ENCODE measurements at places on chromosomes 3 and 15.

DNA sequence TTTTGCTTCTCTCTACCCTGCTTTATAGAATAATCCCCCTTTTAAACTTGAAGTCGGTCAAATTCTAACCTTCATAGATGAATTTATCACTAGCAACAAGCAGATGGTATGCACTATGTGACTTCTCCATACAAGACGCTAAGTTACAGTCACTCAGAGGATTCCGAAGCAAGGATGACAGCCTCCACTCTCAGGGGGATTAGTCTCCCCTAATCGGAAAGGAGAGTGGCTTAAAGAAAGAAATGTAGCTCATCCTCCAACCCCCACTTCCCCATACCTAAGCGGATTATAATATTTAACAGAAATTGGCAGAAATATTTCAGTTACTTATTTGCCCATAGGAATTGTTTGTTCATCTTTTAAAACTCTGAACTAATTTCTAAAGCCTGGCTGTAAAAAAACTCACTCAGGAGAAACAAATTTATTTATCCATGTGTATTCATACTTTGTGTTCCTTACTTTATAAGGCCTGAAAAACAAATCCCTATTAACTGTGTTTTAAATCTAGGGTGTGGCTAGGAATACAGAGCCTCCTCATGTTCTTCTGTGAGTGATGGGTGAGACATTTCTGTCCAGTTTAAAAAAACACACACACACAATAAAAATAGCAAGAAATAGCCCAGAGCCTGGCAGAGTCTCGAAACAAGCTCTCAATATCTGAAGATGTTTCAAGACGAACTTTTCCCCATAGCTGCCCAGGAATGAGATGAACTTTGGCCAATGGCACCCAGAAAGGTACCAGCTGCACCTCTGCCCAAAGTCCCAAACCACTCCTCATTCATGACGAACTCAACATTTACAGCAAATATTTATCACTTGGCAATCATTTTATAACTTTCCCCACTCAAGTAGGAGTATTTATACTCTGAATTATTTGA, 18.7 kb downstream of the SIAH2 start:
- DNase-seq = no peak

- no peak for DNase-seq
Measured at GRCh38 chr3:45787551-45787950, 8.8 kb downstream of the SLC6A20 start.

GRCh38 chr15:80041494-80042253, 17.8 kb upstream of the ZFAND6 start:
- DNase-seq = no peak

- DNase-seq = no peak
Measured at GRCh38 chr3:32076566-32076965, 29.9 kb upstream of the GPD1L start.

DNA sequence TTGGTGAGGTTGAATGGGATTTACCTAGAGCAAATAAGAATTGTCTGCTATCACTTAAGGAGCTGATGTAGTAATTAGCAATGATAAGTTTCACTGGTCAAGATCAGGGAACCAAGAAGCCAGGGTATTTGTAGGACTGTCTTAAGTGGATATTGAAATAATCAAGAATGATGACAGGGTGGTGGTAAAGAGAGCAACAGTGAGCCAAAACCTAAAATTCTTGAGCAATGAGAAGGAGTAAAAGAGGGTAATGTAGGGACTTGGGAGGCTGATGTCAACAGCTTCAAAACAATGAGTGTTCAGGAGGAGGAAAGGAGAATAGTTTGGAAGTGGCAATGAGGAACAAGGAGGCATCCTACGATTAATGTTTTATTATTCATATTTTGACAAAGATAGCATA, 31.5 kb upstream of the SLC2A2 start:
- no peak for DNase-seq

- DNase-seq = no peak
Measured at GRCh38 chr3:45381168-45381852, 7.1 kb upstream of the LARS2 start.

All from PC-9 (cell line).